ENCODE measurements at places on chromosomes 3 and 15.

DNA sequence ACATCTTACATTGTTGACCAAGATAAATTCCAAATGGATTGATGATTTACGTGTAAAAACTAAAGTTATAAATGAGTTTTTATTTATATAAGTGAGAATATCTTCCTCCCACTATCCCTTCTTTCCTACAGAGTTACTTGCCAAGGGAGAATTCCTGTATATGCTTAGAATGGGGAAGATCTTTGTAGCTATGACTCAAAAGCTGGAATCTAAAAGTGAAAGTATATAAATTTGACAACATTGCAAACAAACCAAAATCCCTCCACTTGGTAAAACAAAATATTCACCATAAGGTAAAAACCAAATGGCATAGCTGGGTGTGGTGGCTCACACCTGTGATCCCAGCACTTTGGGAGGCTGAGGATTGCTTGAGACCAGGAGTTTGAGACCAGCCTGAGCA lies 52.7 kb upstream of the GCNT3 start:
- no peak for DNase-seq
- no peak overlapping the region for H3K4me3 ChIP-seq
- H3K27ac ChIP-seq, result no peak overlapping the region
- H3K4me1 ChIP-seq, result no peaks in the 10 kb centered on the region
- H3K36me3 ChIP-seq, result no peaks in the 10 kb centered on the region

GRCh38 chr15:77160562-77161478 lies 89.9 kb upstream of the TSPAN3 start:
- peaks cover 10% of the 10 kb centered on the region for H3K4me1 ChIP-seq
- no peaks in the 10 kb centered on the region for H3K36me3 ChIP-seq
- no peak overlapping the region for H3K4me3 ChIP-seq
- no peaks in the 10 kb centered on the region for H3K27me3 ChIP-seq

GRCh38 chr3:3288255-3288654 lies 108.8 kb upstream of the CRBN start:
- H3K36me3 ChIP-seq, result no peaks in the 10 kb centered on the region
- H3K4me3 ChIP-seq, result no peak overlapping the region
- H3K4me1 ChIP-seq, result no peaks in the 10 kb centered on the region
- H3K27me3 ChIP-seq, result no peaks in the 10 kb centered on the region

- H3K4me3 ChIP-seq, result no peak overlapping the region
- H3K27ac ChIP-seq, result no peak overlapping the region
- peaks cover 32% of the 10 kb centered on the region for H3K4me1 ChIP-seq
- H3K36me3 ChIP-seq, result no peaks in the 10 kb centered on the region
- no peaks in the 10 kb centered on the region for H3K27me3 ChIP-seq
These were observed 80.6 kb upstream of the ETV5 start for GRCh38 chr3:186189492-186189891.

GRCh38 chr3:194736896-194737600 lies 51.4 kb downstream of the FAM43A start:
- no peaks in the 10 kb centered on the region for H3K27me3 ChIP-seq
- H3K4me3 ChIP-seq, result no peak overlapping the region
- no peaks in the 10 kb centered on the region for H3K36me3 ChIP-seq
- H3K4me1 ChIP-seq, result peaks cover 10% of the 10 kb centered on the region
- no peak for DNase-seq
- no peak overlapping the region for H3K27ac ChIP-seq

DNA sequence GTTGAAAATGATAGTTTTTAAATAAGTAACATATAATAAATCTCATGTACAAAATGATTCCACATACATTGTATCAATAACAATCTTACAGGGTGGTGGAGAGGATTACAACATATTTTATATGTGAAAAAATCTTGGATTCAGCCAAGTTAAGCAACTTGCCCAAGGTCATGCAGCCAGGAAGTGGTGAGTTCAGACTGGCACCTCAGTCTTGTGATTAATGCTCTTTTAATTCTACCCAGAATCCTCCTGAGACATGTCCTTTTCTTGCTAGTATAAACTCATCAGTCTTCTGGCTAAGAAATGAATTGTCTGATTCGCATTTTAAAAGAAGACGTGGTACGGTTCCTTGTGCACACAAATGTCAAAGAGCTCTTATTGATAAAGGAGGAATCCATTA lies 4.5 kb upstream of the MYRIP start:
- no peaks in the 10 kb centered on the region for H3K36me3 ChIP-seq
- DNase-seq, result no peak
- H3K27me3 ChIP-seq, result peaks cover 8% of the 10 kb centered on the region
- no peak overlapping the region for H3K4me3 ChIP-seq

DNA sequence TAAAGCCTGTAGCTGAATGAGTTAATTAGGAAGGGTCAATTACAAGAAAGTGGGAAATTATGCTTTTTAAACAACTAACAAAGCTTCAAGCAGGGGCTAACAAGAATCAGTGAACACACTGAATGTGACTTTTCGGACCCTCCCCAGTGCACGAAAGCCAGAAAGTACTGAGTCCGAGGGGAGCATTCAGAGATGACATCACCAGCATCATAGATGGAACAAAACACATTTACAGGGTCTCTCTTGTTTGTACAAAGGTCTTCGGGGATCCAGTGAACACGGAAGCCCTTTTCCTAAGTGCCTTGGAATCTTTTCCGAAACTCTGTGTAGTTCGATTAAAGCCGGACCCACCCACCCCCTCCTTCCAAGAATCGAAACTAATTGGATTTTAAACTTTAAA lies 829 bp downstream of the DCP1A start:
- peak overlapping the region; percentile 91 for H3K27ac ChIP-seq
- no peaks in the 10 kb centered on the region for H3K27me3 ChIP-seq
- peaks cover 3% of the 10 kb centered on the region for H3K36me3 ChIP-seq
- peak overlapping the region; percentile 99 for H3K4me3 ChIP-seq
- no peak for DNase-seq

DNA sequence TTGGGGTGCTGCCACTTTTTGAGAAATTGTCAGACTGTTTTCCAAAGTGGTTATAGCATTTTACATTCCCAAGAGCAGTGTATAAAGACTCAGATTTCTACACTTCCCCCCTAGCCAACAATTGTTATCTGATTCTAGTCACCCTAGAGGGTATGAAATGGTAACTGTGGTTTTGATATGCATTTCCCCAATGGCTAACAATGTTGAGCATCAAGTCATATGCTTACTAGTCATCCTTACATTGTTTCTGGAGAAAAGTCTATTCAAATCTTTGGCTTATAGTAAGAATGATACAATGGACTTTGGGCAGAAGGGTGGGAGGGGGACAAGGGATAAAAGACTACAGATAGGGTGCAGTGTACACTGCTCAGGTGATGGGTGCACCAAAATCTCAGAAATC lies 73.3 kb downstream of the CSNK1G1 start:
- DNase-seq, result no peak
- no peak overlapping the region for H3K27ac ChIP-seq
- H3K4me3 ChIP-seq, result no peak overlapping the region
- H3K36me3 ChIP-seq, result no peaks in the 10 kb centered on the region
- no peaks in the 10 kb centered on the region for H3K4me1 ChIP-seq
